ENCODE measurements at places on chromosomes 3 and 15.

DNA sequence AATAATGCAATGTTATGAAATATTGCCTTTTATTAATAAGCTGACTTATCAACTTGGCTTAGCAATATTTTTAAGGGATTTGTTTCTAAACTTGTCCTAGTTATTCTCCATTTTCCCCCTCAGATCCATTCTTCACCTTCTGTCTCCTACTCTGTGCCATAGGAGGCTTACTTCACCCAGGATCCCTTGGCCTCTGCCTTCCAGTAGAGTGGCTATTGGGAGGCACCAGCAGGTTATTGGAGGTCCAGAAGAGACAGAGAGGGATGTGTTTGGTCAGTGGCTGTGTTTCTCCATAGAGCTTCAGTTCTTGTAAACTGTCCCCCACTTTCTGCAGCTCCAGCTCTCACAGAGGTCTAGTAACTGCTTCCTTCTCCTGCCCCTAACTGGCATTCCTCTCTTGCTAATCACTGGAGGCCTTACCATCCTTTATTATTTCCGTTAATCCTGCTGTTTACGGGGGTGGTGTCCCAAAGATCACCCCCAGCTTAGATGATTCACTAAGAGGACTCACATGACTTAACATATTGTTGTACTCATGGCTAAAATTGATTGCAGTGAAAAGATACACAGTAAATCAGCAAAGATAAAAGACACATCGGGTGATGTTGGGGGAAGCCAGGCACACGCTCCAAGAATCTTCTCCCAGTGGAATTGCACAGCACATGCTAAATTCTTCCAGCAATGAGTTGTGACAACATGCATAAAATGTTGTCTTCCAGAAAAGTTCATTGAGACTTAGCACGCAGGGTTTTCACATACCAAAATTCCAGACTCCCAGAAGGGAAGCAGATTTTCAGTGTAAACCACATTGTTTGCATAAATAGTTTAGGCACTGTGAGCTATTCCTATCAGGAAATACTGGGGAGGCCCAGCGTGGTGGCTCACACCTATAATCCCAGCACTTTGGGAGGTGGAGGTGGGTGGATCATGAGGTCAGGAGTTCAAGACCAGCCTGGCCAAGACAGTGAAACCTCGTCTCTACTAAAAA lies 67.5 kb downstream of the RPL22L1 start:
- no peak for DNase-seq

- no peak for DNase-seq
These were observed 47.3 kb downstream of the VGLL4 start for GRCh38 chr3:11596387-11596786.

- DNase-seq, result no peak
These were observed 228.9 kb downstream of the CD47 start for GRCh38 chr3:107861904-107862303.

- no peak for DNase-seq
These were observed 10.6 kb downstream of the CMC1 start for GRCh38 chr3:28252001-28252431.

- DNase-seq, result no peak
These were observed 17.2 kb downstream of the IMPG2 start for GRCh38 chr3:101303089-101303731.

DNA sequence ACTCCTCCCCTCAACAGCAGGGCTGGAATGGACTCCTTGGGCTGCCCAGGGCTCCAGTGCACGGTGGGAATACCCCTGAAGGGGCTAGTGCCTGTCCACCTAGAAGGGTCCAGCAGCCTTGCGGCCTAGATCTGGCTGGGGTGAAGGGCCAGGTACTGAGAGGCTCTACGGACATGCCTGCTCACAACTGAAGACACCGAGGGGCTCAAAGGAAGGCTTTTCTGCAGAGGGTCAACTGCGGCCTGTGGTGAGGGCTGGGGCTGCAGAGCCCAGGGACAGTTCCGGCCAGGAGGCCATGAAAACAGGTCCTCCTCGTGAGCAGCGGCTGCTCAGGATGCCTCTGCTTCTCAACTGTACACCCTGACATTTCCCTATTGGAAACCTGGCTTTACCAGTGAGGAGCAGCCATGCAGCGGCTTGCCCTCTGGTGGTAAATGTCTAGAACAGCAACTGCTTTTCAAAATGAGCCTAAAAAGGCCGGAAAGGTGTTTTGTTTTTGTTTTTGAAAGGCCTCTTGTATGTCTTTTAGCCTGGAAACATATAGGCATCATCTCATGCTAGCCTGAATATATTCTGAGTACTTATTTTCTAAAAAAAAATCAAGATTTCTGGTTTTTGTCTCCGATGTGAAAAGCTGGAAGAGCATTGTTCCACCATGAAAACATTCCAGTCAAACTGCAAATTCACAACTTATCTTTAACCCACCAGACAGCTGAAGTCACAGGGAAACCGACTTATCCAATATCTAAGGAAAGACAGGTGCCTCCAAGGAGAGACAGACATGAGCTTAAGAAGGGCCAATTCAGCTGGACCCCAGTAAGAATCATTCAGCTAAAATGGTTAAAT lies 163.4 kb downstream of the KLF13 start:
- peak; percentile 58 for DNase-seq

DNA sequence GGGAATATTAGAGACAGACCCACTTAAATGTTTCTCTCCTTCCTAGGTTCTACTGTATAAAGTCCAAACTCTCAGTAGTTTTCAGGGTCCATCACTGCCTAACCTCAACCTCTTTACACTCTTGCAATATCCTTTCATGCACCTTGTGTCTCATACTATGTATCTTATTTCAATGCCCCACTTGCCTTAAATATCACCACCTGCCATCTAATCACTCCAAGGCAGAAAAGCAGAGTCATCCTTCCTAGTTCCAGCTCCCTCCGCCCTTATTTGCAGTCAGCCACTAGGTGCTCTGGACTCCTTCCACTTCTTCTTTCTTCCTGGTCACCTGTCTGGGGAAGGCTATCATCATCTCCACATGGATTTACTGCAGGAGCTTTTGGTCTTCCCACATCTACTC lies 322.0 kb downstream of the MFSD1 start:
- DNase-seq, result no peak

GRCh38 chr3:192372616-192373015 lies 354.7 kb downstream of the FGF12 start:
- DNase-seq, result no peak

DNA sequence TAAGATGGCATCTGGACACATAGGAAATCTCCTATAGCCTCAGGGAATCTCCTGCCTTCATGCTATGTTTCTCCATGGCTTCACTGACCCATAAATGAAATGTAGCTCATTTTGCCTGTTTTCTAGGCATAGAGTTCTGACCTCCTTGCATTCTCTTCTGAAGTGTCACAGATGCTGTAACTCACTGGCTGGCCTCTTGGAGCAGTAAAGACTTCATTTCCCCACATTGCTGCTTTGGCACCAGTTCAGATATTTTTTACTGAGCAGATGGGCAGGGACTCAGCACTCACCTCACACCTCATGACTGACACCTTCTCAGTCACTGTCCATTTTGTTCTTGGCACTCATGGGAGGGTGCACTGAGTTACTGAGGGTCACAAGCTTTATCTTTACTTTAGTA lies 286.7 kb upstream of the TGFBR2 start:
- DNase-seq, result no peak

DNA sequence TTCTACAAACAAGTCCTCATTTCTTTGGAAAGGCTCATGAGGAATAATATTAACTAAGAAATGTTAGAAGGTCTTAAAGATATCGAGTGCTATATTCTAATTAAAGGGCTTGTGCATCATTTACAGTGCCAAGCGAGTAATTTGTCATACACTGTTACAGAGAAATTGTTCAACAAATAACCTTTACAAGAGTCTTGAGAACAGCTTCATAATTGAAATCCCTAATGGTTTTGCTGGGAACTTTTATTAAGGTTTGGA lies 209.5 kb downstream of the MECOM start:
- no peak for DNase-seq

Data from GM10248 (cell line).